ENCODE measurements at places on chromosomes 2 and 18.

DNA sequence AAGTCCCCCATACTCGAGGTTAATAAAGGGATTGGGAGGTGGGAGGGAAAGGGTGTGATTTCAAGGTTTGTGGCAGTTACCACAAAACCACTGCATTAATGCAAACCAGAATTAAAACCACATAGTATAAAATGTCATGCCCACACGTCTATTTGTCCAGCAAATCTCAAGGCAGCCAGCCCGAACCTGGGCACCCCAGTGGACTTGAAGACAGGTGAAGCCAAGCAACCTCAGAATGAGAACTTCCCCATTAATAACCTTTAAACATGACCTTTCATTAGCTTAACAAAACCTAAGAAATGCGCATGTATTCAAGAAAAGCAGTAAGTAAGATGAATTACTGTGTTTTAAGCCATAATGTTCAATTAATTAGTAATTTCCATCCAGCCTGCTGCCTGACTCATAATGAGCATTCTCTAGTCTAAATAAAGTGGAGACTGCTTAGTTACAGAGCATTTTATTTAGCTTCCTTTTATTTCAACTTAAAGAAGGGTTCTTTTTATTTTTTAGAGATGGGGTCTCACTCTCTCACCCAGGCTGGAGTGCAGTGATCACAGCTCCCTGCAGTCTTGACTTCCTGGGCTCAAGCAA lies 229.6 kb downstream of the FAM210A start:
- no peak for DNase-seq

DNA sequence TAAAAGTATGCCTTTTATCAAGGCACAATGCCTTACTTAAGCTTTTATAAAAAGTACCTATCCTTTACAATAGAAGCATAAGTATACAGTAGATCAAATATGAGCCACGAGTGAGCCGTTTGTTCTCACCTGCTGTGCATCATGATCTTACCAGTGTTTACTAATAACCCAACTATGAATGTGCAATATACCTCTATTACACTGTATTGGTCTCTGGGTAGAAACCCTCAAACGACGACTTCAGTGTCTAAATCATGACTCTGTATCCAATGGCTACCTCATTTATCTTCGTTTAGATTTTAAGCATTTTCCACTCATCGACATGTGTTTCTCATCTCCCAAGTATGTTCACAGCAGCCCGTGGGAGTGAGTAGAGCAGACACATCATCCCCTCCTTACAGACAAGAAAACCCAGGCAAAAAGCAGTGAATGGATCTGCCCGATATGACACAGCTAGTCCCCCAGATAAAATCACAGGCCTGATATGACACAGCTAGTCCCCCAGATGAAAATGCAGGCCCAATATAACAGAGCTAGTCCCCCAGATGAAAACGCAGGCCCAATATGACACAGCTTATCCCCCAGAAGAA lies 279.8 kb downstream of the TNS1 start:
- DNase-seq: no peak

DNA sequence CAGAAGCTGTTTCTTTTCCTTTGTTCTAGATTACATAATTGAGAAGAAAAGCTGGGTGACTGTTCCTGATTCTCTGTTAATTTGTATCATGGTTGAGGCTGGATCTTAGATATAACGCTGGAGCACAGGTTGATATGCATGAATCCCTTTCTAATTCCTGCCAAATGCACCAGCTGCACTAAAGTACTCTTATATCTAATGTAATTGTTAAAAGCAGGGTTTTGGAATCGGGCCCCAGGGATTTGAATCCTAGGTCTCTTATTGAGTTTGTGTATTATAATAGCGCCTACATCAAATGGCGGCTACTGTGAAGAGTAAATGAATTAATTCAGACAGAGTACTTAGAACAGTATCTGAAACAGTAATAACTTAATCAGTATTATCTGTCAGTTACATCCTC lies 80.4 kb downstream of the MC4R start:
- DNase-seq: peak; percentile 97

- DNase-seq: no peak
These were observed 15.6 kb downstream of the COLEC12 start for GRCh38 chr18:484749-485464.

DNA sequence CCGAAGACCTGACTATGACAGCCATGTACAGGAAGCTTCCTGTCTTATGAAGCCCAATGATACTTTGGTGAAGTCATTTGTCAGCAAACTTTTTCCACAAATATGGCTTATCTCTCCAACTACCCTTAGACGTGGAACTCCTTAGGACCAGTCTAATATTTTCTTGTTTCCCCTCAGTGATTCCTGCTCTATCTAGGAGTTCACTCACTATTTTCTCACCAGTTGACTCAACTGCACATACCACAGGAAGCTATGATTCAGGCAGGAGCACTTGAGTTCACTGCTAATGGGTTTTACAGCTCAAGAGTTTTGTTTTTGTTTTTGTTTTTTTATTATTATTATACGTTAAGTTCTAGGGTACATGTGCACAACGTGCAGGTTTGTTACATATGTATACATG lies 109.3 kb downstream of the ANTXR1 start:
- no peak for DNase-seq

DNA sequence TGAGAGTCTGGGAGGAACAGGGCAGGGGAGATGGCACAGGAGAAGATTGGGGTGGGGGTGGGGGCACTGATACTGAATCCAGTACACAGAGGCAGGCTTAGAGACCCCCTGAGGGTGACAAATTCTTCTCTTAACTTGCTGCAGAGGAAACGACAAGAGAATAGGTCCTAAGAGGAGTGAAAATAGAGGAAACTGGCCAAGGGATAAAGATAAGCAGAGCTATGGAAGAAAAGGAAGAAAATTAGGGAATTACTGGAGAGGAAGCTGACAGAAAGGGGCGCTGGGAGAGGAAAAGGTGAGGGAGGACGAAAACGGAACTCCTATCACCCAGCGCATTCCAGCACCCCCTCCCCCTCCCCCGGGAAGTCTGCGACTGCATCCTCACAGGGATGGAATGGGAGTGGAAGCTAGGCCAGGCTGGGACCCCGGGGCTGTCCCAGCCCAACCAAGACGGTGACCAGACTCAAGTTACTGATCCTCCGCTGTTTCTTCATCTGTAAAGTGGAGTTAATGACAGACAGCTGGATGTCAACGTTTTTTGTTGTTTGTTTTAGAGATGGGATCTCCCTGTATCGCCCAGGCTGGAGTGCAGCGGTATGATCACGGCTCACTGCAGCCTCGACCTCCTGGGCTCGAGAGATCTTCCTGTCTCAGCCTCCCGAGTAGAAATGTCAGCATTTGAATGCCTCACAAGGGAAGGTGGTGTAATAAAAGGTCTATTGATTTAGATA lies 2.6 kb upstream of the EMX1 start:
- DNase-seq: no peak

Measured in NCI-H1092 (cell line).